ENCODE measurements at places on chromosomes 4 and X. TPM values are rescaled to one million over a fixed set of nuclear protein-coding genes. Genes with fewer than 3 reads are reported as not detected.

DNA sequence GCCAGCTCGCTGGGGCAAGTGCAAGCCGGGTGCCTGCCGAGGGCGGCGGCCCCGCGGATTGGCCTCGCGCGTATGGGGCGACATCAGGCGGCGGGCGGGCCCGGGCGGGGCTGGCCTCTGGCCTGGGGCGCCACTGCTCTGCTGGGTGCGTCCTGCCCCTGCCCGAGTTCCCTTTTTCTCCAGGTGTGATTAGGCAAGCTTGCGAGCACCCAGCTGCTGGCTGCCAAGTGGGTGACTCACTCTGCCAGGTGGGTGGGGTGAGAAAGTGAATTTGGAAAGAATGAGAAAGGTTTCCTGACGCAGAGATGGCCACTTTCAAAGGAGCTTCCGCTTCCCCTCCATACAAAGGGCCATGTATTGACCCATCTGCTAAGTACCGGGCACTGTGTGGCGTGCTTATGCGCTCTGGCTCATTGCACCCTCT is 32.5 kb downstream of the FGFBP1 start:
- peak; percentile 99 for DNase-seq

GRCh38 chrX:66150163-66150562 is 13.9 kb upstream of the HEPH start:
- peak; percentile 10 for DNase-seq

DNA sequence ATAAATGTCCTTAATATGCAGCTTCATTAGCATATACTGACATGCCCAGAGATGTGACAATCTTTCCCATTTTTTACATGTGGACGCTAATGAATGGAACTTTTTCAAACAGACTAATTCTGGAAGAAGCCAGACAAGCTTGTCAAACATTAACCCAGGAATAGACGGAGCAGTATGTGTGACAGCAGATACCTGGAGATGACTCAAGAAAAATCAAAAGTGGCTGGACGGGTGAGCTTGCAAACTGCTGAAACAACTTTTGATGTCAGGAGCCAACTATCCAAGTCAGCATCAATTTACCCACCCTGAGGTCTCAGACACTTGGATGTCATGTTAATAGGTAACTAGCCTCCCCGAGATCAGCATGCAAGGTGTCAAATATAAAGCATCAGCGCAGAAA is 183.0 kb downstream of the PACRGL start:
- DNase-seq = no peak

The XAGE2 gene
- not detected for total RNA-seq

DNA sequence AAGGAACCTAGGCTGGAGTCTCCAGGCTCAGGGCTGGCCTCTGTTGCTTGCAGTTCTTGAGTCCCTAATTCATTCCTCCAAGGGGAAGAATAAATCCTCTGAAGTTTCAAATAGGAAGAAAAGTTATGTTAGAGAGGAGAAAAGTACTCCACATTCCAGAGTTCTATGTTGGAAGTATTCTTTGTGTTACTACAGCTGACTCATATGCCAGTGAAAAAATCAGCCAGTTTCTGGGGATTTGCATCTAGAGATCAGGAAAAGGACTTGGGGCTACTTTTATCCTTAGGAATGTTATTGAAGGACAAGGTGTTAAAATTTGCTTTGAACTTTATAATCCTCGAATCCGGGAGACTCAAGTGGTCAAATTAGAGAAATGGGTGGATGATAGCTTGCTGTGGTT is 11.7 kb upstream of the NUDT9 start:
- no peak for DNase-seq

The ASMT gene
- under 0.01 TPM for total RNA-seq

GRCh38 chr4:82733636-82734035 is 65.0 kb downstream of the SCD5 start:
- DNase-seq = peak; percentile 91

DNA sequence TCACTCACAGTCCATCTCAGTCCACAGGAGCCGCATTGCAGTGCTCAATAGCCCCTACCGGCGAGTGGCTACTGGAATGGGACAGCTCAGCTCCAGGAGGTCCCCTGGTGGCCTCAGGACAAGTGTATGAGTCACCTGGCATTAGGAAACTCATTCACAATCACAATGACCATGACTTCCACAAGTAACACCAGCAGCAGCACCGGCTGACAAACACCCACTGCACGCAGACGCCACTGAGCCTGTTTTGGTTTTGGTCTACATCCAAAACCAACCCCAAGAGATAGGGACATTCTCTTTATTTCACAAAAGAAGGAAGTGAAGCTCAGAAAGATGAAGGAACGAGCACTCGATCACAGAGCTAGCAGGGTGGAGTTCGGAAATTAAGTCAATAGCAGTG is 8.1 kb downstream of the JAKMIP1 start:
- DNase-seq = no peak

- DNase-seq = no peak
These were observed 890 bp upstream of the FREM3 start for GRCh38 chr4:143701365-143701764.

The SAGE1 gene
- total RNA-seq = not detected

- DNase-seq = peak; percentile 71
These were observed 3.8 kb upstream of the CENPC start for GRCh38 chr4:67549123-67549522.

- DNase-seq = peak; percentile 15
These were observed 136.2 kb upstream of the RPL34 start for GRCh38 chr4:108484187-108484586.

DNA sequence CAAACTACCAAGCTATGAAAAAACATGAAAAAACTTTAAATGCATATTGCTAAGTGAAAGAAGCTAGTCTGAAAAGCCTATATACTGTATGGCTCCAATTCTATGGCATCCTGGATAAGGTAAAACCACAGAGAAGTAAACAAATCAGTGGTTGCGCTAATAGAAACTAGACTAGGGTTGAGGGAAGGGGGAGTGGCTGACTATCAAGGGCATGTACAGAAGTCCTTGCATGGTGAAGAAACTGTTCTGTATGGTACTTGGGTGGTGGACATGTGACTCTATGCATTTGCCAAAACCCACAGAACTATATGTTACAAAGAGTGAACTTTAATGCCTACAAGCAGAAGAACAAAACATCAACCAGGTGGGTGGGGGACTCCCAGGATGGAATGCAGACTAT is 96.8 kb downstream of the MTMR1 start:
- no peak for DNase-seq

The GIMD1 gene
- not detected for total RNA-seq

DNA sequence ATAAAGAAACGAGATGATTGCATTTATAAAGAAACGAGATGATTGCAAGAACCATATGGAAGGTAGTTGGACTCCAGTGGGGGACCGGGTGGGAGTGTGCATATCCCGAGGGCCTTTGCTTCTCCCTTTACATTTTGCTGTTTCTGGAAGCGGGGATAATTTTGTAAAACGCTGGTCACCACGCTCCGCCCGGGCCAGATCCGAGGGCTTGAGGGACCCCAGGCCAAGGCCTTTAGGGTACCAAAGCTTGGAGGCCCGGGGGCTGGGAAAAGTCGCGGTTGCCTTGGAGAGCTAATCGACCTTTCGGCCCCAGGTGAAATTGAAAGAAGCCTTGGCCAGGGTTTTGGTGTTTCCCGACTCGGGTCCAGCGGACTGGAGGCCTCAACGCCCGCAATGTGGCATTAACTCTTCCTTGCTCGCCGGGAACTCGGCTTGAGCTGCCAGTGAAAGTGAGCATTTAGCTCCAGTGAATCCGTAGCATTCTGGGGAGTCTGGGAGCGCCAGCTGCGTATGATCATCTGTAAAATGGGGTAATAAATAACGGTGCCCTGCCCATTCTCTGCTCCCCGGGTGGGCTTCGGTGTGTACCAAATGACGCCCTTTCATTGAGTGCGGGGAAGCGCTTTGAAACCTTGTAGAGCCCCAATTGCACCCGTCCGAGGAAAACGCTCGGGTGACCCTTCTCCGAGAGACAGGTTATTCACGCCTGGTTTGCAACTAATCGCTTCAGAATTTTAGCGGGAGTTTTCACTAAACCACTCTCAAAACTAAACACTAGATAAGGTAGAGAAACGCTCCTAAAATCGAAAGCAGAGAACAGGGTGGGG is 4.5 kb downstream of the NKX3-2 start:
- DNase-seq = no peak

DNA sequence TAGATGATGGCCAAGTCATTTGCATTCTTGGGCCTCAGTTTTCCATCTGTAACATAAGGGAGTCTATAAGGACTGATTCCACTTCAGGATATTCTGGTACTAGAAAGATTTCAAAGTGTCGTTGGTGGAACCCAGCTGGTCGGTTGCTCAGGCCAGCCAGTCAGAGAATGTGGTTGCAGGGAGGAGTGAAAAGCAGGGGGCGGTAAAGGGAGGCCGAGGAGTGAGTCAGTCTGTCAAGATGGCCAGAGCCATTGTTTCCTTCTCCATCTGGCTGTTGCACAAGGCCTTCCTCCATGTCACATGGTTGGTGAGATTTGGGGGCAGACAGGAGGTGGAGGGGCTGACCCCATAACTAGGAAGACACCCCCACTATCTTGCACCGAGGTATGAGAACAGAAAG is 38.2 kb downstream of the STARD8 start:
- no peak for DNase-seq

The USP17L18 gene
- total RNA-seq = not detected

DNA sequence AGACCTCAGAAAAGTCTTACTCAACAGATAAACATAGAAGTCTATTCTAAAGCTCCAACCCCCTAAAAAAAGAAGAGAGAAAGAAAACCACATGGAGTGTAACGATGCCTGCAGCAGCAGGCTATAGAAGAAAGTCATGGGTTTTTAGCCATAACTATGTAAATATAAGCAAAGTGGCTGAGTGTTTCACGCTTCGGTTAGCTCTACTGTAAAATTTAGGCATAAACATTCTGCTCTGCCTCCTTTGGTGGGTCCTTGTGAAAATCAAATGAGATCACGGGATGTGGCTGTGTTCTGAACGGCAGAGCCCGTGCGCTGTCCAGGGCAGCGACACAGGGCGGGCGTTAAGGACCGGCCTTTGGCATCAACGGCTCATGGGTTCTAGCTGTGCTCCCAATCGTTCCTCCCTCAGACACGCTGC is 78.4 kb downstream of the IRF2 start:
- DNase-seq = no peak

DNA sequence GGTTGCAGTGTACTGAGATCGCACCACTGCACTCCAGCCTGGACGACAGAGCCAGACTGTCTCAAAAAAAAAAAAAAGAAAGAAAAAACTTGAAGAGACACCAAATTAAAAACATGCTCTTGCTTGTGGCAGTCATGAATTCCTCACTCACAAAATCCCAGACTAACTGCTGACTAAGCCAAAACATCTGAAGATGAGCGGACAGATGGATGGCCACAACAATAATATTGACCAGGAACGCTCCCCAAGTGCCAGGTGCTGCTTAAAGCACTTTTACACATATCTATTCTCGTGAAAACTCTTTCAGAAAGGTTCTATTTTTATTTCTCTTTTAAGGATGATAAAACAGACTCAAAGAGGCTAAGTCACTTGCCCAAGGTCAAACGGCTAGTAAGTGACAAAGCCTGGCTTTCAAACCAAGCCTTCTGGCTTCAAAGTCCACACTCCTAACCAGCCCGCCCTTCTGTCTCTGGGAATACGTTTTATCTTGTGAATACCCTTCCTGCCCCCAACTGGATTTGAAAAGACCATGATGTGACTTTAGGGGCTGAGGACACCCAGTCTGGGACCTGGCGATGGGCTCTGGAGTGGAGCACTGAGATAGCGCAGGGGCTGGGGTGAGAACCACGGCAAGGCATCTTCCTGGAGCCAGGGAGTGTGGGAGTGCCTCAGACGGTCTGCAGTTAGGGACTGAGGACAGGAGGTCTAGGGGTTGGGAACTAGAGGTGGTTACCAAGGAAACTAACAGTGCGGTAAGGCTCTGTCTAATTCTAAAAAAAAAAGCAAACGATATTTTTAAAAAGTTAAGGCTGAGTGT is 9.5 kb upstream of the CXCR3 start:
- DNase-seq = no peak

GRCh38 chr4:84928089-84928488 is 38.4 kb downstream of the WDFY3 start:
- DNase-seq = no peak

GRCh38 chr4:166577639-166578038 is 656.7 kb downstream of the SPOCK3 start:
- no peak for DNase-seq

The ATP1B4 gene
- total RNA-seq = not detected

DNA sequence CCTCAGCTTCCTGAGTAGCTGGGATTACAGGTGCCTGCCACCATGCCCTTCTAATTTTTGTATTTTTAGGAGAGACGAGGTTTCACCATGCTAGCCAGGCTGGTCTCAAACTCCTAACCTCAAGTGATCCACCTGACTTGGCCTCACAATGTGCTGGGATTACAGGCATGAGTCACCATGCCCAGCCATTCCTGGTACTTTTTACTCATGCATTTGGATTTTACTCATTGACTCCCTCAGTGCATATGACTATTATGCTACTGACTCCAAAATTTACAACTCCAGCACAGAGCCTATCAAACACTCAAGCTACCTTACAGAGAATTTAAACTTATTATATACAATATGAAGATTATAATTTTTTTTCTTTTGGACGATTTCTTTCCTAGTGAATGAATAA is 199.9 kb downstream of the CXXC4 start:
- peak; percentile 22 for DNase-seq

DNA sequence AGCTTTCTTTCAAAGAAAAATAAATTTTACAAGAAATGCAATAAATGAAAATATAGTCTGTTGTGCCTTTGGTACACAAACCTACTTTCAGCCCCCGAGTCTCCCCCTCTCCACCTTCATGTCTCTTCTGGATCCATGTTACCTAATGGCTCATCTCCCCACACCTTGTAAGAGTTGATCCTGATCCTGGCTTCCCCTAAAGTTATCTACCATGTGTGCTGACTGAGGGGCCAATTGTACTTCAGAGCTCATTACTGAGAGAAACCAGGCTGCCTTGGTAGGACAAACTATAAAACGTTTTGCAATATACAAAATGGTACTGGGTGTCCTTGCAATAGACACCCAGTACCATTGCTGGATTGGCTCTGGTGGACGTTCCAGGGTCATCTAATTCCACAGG is 11.8 kb downstream of the PALLD start:
- no peak for DNase-seq

DNA sequence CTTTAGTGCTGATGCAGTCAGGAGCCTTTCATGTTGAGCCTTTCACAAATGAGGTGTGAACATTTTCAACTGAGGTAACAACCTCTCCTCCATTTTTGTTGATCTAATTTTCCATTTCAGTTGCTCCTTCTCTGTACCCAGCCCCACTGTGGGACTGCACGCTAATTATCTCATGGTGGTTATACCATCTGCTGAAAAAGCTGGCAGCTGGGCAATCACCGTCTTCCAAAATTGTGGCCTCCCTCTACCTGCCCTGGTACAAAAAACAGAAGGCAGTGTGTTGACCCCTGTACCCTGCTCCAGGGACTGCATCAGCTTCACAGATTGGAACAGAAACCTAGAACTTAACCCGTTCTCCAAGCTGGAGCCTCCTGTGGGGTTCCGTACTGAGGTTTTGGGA is 72.4 kb upstream of the LONRF3 start:
- no peak for DNase-seq

The NPY2R gene
- not detected for total RNA-seq

The TCEAL2 gene
- not detected for total RNA-seq

GRCh38 chr4:76238236-76238635 is 13.3 kb upstream of the FAM47E start:
- no peak for DNase-seq

- DNase-seq = no peak
These were observed 47.2 kb downstream of the APBB2 start for GRCh38 chr4:41167191-41167590.

The TLR2 gene
- total RNA-seq = 2.6 TPM

- DNase-seq = no peak
These were observed 21.4 kb upstream of the PGRMC2 start for GRCh38 chr4:128308986-128309385.

The AKAP14 gene
- not detected for total RNA-seq

All from bronchial epithelial cell (primary cell).